Vagina (tissue), 2 donors: ENCODE measurements at places on chromosomes 11 and 22. TPM values are rescaled to one million over a fixed set of nuclear protein-coding genes. Genes with fewer than 3 reads are reported as not detected.

CAVIN3 gene
- 156 TPM for total RNA-seq

SPINDOC gene
- total RNA-seq: 6.6 TPM

SPDYC gene
- not detected for total RNA-seq

SLC37A2 gene
- total RNA-seq: 22.6 TPM

OR6T1 gene
- total RNA-seq: not detected
